ENCODE measurements at places on chromosomes 6 and 20.

DNA sequence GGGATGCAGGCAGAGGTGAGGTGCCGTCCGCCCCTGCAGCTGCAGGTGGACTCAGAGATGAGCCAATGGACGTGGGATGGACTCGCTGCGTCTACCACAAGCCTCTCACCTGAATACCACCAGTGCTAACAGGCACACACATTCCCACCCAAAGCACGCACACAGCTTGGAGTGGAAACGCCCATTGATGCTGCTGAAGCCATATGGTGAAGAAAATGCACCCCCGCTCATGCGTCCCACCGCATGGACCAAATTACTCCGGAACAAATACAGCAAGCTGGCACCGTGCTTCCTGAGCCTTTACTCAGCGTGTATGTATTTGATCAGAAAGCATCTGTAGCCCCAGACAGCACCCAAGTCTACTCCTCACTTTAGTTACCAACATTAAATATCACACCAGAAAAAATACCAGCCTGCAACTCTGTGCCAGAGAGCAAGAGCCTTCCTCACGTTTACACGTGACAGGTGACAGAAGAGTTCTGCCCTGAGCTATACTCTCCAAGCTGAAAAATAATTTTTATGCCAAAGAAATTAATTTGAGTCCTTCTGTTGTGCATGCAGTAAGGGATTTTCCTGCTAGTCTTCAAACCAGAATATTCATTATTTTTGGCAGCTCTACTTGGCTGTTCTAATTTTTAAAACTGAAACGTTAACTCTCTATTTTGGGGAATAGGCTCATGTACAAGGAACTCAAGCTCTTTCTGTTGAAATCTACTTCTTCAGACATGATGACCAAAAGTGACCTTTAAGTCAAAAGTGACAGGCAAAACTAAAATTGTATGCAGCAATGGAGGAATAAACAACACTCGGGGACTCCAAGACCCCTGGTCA, 58.2 kb upstream of the SYNDIG1 start:
- no peak for DNase-seq

DNA sequence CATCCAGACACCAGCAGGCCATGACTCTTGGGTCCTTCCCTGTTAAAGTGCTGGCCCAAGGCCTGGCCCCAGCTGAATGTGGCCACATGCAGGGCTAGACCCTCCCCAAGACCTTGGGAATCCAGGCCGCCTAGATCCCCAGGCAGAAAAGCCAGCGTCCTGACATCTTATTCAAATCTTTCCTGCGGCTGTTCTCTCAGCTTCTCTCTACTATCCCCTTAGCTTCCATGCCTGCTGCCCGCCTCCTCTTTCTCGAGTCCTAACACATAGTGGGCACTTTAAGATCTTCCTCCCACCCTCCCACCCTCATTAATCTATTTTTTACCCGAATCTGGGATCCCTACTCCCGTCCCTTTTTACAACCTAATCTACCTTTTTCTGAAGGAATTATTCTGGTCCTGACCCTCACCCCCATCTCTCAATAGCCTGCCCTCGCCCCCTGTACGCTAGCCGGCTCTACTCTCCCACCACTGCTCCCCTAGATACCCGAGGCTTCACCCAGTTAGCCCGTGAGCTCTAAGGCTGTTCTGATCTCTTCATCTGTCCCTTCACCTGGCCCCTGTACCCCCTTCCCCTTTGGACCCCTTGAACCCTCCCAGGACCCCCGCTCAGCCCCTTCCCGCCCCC, at the start of gene CCHCR1:
TSS of gene CCHCR1 (minus strand) at position 290 of the 627 bp plus-strand sequence. CDS start at position 88, 202 bp downstream.
- no peak for DNase-seq

DNA sequence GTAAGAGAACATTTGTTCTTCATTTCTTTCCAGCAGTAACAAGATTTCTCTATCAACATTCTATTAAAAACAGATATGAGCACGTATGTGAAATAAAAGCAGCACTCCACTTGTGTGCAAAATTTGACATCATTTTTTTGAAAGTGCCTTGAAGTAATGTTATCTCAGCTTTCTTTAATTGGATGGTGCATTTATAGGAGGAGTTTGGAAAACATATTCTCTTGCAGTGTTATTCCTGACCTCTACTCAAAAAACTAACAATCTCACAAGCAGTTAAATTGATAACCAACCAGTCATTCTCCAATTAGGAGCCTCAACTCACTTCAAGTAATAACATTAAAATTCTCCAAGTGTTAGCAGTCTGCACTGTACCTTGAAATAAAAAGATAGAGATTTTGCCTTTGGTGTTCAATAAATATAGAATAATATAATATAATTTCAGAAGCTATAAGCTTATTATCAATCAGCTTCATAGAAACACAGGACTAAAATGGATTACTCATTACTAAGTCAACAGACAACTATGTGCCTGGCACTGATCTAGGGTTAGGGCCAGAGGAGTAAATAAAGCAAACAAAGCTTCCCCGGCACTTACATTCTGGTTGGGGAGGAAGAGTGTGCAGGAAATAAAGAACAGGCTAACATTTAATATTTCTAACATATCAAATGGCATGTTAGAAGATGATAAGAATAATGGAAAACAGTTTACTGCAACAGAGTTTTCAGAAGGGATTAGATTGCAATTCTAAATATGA, 149.0 kb upstream of the SGK1 start:
- DNase-seq = no peak

GRCh38 chr6:89826029-89826528, 3.6 kb upstream of the CASP8AP2 start:
- no peak for DNase-seq

DNA sequence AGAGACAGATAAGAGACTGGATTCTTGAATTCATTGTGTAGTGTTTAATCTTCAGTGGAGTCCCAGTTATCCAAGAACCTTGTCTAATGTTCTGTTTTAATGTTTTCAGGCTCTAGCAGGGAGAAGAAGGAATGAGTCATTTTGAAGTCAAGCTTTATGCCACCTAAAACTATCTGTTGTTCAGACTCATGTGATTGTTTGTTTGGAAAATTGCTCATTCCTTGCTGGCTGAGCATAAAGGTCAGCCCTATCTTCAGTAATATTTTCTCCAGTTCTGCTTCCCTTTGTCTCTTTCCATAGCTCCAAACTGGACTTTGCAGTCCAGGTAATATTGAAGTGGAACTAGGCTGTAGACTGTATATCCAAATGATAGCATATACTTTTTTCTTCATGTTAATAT, 34.2 kb downstream of the CLVS2 start:
- no peak for DNase-seq

- no peak for DNase-seq
Measured at GRCh38 chr6:120682145-120682544, 652.1 kb downstream of the TBC1D32 start.

DNA sequence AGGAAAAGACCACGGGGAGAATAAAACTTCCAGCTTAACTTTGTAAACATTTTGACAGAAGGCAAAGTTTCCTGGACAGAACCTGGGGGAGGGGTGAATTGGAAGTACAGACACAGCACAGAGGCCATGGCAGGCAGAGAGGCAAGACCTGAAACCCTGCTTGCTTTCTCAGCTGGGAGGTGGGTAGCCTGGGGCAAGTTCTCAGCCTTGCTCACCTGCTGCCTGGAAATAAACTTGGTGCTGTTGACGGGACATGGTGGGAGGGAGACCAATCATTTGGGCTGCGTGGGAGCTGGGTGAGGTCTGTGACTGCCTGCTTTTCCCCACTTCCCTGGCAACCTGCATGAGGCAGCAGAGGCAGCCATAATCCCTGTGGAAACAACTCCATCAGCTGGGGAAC, 221.3 kb downstream of the MOXD1 start:
- no peak for DNase-seq

- no peak for DNase-seq
Measured at GRCh38 chr6:118354641-118355040, 193.5 kb upstream of the PLN start.

GRCh38 chr6:134132494-134133141, 80.2 kb upstream of the SLC2A12 start:
- no peak for DNase-seq

DNA sequence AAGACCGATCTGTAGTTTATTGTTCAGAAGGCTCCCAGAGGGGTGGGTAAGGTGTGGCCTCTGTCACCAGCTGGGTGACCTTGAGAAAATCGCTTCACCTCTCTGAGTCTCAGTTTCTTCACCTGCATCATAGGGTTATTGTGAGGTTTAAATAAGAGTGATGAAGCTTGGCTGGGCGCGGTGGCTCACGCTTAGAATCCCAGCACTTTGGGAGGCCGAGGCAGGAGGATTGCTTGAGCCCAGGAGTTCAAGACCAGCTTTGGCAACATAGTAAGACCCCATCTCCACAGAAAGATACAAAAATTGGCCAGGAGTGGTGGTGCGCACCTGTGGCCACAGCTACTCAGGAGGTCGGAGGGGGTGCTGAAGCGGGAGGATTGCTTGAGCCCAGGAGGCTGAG, 36.0 kb downstream of the VSTM2L start:
- DNase-seq = no peak

DNA sequence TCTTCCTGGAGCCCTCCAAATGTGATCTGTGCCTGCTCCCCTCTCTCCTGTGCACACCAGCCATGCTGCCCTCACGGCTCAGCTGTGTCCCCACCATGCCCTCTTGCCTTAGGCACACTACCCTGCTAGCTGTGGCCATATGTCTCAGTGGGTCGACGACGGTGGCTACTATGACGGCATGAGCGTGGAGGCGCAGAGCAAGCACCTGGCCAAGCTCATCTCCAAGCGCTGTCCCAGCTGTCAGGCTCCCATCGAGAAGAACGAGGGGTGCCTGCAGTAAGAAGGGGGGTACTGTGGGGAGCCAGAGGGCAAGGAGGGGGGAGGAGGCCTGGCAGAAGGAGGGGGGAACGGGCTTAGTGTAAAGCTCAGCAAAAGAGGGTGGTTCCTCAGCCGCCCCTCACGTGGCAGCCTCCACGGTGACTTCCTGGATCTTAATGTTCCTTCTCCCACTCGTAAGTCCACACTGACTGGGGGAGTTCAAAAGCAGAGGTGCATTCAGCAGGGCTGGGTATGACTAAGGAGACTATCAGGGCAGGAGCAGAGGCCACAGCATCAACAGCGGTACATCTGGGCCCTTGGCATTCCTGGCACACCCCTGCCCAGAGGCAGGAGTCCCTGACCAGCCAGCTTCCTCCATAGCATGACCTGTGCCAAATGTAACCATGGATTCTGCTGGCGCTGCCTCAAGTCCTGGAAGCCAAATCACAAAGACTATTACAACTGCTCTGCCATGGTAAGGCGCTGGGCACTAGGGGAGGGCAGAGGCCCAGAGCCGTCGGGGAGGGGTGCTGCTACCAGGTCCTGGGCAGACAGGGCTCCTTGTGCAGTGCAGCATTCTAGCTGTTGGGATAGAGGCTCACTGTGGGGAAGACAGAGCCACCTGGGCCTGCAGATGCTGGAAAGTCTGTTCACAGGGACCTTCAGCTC, 8.0 kb downstream of the DNPH1 start:
- DNase-seq = peak; percentile 19

DNA sequence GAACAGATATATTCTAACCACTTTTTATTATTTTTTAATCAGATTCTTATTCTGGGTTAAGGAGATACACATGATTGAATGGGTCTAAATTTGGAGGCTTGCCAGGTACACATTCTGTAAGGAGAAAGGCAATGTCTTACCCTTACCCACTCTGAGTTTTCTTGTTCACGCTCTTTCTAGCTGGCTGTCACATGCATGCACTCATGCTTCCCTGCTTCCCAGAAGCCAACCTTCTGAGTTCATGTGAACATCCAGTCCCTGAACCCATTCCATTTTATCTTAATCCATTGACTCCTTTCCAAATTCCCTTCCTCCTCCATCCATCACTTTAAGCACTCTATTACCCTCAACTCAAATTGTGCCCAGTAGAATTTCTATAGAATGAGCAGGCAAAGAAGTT, 17.5 kb upstream of the MOCS1 start:
- no peak for DNase-seq

GRCh38 chr6:5499644-5500306, 238.5 kb downstream of the FARS2 start:
- DNase-seq = no peak

GRCh38 chr6:36955671-36956445, 1.3 kb downstream of the PI16 start:
- no peak for DNase-seq

DNA sequence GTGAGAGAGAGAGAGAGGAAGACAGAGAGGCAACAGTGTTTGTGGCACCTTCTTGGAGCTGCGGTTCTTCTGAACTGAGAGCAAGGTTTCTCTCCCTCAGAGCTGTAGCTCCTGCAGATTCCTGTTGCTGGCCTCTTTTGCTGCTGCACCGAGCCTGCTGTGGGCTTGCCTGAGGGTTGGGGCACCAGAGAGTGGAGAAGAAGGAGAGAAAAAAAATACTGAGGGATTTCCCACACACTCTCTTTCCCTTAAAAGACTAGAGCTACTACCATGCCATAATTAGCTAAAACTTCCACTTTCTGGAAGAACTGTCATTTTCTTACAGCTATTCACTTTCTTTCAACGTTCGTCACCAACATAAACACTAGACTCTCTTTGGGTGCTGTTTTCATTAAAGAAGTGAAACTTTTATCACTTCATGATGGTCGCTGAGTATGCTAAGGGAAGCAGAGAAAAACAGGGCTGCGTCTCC, 18.2 kb upstream of the ECI2 start:
- DNase-seq = no peak

DNA sequence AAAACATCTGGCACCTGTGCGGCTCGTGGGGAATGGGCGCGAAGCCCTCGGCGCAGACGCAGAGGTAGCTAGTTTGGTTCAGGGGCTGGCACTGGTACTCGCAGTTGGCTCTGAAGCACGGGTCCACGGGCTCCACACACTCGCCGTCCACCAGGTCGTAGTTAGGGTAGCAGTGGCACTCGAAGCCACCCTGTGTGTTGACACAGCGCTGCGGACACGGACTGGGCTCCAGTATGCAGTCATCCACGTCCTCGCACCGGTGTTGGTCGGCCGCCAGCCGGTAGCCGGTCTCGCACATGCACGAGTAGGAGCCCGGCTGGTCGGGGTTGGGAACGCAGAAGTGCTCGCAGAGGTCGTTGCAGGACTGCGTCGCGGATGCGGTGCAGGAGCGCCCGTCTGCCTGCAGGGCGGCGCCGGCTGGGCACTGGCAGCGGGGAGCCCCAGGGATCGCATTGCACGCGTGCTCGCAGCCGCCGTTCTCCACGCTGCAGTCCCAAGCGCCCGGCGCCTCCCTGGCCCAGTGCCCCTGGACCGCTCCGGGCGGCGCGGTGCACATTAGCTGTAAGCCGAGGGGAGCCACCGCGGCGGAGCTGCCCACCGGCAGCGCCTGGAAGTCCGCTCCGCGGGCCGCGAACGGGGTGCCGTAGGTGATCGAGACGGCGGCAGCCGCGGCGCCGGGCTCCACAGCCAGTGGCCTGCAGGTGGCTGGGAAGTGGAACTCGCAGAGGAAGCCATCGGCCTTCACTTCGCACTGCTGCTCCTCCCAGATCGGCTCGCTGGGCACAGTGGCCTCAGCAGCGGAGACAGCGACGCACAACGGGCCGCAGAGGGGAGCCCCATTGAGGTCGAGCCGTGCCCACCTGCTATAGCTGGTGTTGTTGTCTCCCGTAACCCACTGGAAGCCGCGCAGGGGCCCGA, 930 bp downstream of the THBD start:
- DNase-seq = peak; percentile 17

DNA sequence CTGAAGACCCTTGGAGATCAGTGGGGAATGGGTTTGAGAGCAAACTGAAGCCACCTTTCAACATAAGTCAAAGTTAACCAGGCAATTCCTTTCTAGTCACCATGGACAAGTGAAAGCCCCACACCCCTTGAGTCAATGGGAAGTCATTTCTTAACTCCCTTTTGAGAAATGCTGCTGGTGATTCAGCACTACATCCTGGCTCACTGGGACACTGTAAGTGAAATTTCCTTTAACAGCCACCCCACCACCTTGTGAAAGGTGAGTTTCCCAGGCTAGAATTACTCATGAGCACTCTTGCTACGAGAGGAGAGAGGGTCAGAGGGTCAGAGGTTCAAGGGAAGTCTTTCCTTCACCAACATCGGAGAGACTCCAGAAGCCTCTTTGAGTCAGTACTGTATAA, 93.3 kb upstream of the MARCKS start:
- no peak for DNase-seq

Data from prostate gland (tissue), 2 donors.